ENCODE measurements at places on chromosomes 4 and X.

DNA sequence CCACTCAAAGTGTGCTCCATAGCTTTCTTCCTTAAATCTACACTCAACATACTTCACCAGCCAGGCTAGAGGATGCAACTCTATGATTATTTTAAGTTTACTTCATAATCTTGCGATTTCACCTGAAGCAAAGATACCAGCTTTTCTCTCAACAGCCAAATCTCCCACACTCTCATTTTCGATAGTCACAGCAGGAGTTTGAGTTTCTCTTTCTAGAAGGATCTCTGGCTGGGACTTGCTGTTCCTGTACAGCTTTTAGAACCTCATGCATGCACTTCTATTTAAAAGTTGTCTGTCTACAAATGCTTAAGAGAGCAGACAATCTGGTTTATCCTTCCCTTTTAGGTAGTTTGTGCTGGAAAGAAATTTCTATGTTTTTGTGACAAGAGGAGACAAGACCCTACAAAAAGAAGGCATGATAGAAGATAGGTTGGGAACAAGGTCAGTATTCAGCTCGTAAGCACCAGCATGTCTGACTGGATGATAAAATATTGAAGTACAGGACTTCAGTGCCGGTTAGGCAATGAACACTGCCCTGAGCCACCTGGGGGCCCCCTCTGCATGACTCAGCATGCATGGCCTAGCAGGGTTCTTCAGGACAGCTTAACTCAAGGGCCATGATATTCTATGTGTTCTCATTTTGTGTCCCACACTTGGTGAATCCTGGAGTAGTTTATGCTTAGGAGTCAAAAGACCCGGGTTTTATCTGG, 65.6 kb downstream of the ATXN3L start:
- DNase-seq: peak; percentile 6
- peaks cover 29% of the 10 kb centered on the region for H3K4me1 ChIP-seq
- H3K27ac ChIP-seq: peak overlapping the region; percentile 29

- H3K36me3 ChIP-seq: peaks cover 2% of the 10 kb centered on the region
- no peak overlapping the region for H3K27ac ChIP-seq
- no peak overlapping the region for H3K4me3 ChIP-seq
- no peak for DNase-seq
- peaks cover 5% of the 10 kb centered on the region for H3K4me1 ChIP-seq
Observed at GRCh38 chr4:80017125-80017854, 55.7 kb downstream of the ANTXR2 start.

- H3K36me3 ChIP-seq: peaks cover 8% of the 10 kb centered on the region
- H3K4me1 ChIP-seq: no peaks in the 10 kb centered on the region
- DNase-seq: no peak
- H3K4me3 ChIP-seq: no peak overlapping the region
- H3K27me3 ChIP-seq: no peaks in the 10 kb centered on the region
Observed at GRCh38 chr4:79977131-79977840, 95.7 kb downstream of the ANTXR2 start.

- no peak overlapping the region for H3K27ac ChIP-seq
- peaks cover 11% of the 10 kb centered on the region for H3K27me3 ChIP-seq
- no peaks in the 10 kb centered on the region for H3K4me1 ChIP-seq
- H3K4me3 ChIP-seq: peak overlapping the region; percentile 59
- peaks cover 1% of the 10 kb centered on the region for H3K36me3 ChIP-seq
- DNase-seq: peak; percentile 7
Observed at GRCh38 chrX:73127700-73128241, 48.5 kb upstream of the PABPC1L2A start.
